ENCODE measurements at places on chromosomes 1 and 21. TPM values are rescaled to one million over a fixed set of nuclear protein-coding genes. Genes with fewer than 3 reads are reported as not detected.

SLC35D1 gene
- 2.6 TPM for total RNA-seq

DNA sequence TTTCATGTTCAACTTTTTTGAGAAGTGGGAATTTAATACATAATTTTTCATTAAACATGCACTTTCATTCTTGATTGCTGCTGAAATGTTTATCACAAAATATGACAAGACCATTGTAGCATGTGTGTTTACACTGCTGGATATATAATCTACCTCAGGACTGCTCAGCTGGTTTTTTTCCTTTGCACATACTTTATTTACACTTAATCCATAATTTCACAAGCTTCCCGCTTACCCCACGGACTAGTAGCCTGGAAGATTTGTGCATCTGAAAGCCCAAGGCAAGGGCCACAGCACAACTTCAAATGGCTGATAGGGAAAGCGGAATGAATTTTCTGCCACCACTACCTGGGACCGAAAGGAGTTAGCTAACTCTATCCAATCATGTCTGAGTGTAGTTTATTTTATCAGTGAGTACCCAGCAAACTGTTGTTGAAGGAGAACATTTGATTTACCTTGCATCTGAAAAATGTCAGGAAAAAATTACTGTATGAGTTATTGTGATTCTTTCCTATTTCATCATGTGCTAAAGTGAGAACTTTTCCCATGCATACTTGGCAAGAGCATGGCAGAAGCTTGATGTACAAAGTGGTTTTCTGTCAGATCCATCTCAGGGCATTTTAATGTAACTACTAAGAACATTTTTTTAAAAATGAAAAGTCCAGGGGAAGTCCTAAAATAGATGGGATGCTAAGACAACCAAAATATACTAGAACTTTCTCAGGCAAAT, 558.2 kb upstream of the USP24 start:
- no peaks in the 10 kb centered on the region for H3K27me3 ChIP-seq
- no peak overlapping the region for H3K4me3 ChIP-seq
- H3K4me1 ChIP-seq: no peaks in the 10 kb centered on the region
- no peak overlapping the region for H3K27ac ChIP-seq
- H3K36me3 ChIP-seq: no peaks in the 10 kb centered on the region
- DNase-seq: no peak

DNA sequence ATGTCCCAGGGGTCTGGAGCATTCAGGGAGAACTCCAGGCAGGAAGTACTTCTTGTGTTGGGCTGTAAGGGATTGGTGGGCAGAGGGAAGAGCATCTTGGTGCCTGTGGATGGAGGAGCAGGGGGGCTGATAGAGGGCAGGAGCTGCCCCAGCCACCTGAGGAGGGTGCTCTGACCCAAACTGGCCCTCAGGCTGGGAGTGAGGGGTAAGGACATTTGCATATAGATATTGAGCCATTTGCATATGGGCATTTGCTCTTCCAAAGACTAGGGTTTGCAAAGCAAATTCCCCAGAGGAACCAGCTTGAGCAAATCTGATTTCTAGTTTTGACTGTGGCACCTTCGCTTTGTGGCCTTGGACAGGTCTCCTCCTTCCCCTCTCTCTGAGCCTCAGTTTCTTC, 18.2 kb downstream of the ZNF362 start:
- H3K36me3 ChIP-seq: peaks cover 10% of the 10 kb centered on the region
- peaks cover 26% of the 10 kb centered on the region for H3K4me1 ChIP-seq

DNA sequence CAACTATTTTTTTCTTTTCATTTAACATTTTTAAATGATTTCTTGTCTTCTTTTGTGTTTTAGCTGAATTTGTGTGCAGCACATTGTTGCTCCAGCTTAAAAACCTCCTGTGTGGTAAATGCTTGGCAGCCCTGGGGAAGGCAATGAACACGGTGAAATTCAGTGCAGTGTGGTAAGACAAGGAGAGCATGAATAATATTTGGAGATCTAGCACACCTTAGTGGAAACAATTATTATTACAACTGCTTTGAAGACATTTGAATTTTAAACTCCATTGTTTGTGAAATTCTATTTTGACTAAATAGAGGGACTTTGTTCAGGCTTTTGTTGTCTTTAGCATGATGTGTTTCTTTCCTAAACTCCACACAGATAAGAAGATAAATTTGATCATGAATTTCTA, 242.6 kb upstream of the CXADR start:
- no peak overlapping the region for H3K4me3 ChIP-seq
- H3K27me3 ChIP-seq: peaks cover 3% of the 10 kb centered on the region
- no peak for DNase-seq
- H3K4me1 ChIP-seq: no peaks in the 10 kb centered on the region
- no peak overlapping the region for H3K27ac ChIP-seq

Data from WTC11 (cell line).